NK-92 treated with Interleukin-12 subunit alpha and Interleukin-12 subunit beta, amount 100 ng/mL, for 24 hours (cell line): ENCODE measurements at places on chromosomes 4 and X.
A peak's percentile ranks its signal among the peaks of the same experiment; 100 is the strongest.

GRCh38 chr4:185567381-185568376 lies 32.4 kb upstream of the PDLIM3 start:
- no peak for DNase-seq

DNA sequence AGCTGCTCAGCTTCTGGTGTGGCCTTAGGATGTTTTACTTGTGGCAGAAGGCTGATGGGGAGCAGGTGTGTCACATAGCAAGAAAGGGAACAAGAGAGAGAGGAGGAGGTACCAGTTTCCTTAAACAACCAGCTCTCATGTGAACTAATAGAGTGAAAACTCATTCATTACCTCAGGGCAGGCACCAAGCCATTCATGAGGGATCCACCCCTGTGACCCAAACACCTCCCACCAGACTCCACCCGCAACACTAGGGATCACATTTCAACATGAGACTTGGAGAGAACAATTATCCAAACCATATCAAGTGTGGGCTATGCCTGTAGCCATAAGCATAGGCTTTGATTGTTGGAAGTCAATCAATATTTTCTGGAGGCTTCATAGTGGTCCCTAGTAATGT lies 56.0 kb downstream of the GSX2 start:
- no peak for DNase-seq

DNA sequence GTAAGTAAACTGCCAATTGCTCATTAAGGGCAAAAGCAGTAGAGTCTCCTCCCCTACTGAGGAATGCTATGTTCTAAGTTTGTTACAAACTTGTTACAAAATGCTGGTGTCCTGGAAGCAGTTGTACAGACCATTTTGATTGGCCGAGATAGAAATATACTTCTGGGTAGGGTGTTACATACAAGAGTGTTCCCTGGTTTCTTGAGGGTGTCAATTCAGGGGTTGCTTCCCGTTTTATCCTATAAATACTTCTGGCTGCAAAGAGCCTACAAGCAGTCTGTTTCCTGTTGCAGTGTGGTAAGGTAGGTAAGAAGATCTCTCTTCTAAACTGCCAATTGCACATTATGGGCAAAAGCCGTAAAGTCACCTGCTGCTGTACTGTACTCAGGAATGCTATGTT lies 5.7 kb downstream of the TRPC5OS start:
- DNase-seq: no peak

DNA sequence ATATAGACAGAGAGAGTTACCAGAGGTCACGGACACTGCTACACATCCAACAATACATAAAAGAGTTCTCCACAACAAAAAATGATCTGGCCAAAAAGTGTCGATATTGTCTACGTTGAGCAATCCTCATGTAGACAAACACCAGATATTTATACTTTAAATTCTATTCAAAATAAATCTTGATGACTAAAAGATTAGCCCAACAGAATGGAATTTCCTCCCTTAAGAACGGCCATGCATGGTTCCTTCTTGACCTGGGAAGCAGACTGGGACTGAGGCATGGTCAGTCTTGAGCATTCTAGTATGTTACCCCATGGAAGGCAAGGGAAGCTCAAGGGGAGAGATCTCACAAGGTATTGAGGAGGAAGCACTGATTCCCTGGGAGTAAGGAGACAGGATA lies 43.5 kb downstream of the LHFPL1 start:
- DNase-seq: no peak

GRCh38 chr4:15395311-15395710 lies 32.5 kb upstream of the C1QTNF7 start:
- no peak for DNase-seq

DNA sequence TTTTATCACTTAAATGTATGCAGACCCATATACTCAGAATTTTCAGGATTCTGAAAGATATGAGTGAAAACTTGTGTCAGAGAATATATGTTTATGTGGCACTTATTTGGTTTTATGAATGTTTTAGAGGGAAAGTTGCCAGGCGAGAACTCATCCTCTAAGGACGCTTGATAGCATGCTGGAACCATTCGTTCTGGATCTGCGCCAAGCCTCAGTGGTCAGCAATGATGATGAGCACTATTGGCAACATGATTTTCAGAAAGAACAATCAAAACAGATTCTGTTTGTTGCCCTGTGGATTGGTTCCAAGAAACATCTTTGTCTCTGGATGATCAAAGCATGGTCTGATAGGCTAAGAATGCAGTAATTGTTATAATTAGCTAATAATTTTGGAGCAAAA lies 32.1 kb upstream of the RAPGEF2 start:
- no peak for DNase-seq

- DNase-seq: no peak
Measured at GRCh38 chr4:108763226-108763593, 357 bp upstream of the ETNPPL start.

- DNase-seq: no peak
Measured at GRCh38 chr4:8570201-8570600, 10.0 kb upstream of the GPR78 start.

GRCh38 chrX:70029863-70030262 lies 19.9 kb downstream of the AWAT2 start:
- no peak for DNase-seq

GRCh38 chrX:44317181-44317580 lies 26.3 kb downstream of the EFHC2 start:
- no peak for DNase-seq

DNA sequence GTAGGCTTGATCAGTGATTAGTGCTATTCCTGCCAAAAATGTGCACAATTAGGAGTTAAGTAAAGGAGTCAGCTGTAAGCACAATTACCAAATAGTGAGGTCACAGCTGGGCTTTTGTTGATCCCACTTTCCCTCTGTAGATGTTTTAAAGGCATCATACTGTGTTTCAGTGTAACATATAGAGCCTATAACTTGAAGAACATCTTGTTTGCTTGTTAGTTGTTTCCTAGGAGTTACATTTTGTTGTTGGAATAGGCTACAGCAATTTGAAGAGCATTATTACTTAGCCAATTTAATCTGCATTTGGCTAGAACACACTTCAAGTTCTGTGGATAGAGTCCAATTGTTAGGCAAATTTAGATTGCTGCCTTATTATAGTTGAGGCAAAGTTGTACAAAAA lies 210.7 kb upstream of the MAD2L1 start:
- no peak for DNase-seq

DNA sequence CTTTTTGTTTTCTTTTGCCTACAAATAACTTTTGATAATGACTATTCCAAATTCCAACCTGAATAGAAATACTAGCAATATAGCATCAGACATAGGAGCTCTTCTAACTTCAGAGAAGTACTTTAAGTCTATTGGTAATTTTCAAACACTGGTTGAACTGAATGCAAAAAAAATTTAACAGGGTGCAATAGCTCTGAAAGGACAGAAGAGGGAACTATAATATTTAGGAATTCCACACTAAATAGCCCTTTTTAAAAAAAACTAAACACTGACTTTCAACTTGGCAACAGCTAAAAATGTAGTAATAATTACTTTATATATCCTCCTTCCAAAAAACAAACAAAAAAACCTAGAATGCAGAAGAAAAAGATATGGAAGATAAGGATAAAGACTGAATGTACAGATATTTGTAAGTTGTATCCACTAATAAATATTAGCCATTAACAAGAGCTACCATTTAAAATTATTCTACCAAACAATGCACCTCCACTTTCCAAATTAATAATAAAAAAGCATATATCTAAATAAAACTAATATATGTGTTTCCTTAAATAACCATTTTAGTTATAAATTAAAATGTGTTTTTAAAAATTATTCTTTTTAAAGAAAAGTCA lies 81.4 kb downstream of the FBXW7 start:
- no peak for DNase-seq

DNA sequence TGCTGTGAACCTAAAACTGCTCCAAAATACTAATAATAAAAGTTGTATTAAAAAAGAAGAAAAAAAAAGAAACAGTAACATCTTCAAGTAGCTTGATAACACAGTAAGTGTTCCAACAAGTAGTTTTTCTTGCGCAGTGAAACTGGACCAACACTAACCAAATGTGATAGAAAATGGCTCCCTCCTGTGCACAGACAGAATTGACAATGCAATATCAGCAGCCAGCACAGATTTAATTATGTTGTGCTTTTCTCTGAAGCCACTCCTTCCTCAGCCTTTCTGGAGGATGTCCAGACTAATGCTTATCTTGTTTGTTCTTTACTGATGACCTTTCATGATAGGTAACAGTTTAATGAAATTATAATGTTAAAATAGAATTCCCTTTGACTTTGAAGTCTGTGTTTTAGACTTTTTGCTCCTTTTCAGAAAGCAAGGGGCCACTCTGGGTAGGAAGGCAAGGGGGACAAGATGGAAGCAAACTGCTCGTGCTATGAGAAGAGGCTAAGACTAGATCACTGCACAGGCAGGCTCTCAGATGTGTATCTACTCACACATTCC lies 147.1 kb upstream of the RPL34 start:
- DNase-seq: no peak

- DNase-seq: no peak
Measured at GRCh38 chrX:24498975-24499374, 33.9 kb downstream of the PDK3 start.

- no peak for DNase-seq
Measured at GRCh38 chrX:44428989-44429627, 85.6 kb upstream of the EFHC2 start.

- no peak for DNase-seq
Measured at GRCh38 chrX:97372001-97372766, 488.5 kb downstream of the RPA4 start.

GRCh38 chrX:130114141-130114588 lies 3.9 kb upstream of the ELF4 start:
- no peak for DNase-seq

GRCh38 chr4:173930329-173930967 lies 353.0 kb downstream of the FBXO8 start:
- no peak for DNase-seq

- no peak for DNase-seq
Measured at GRCh38 chrX:132591719-132592275, 103.0 kb upstream of the MBNL3 start.

DNA sequence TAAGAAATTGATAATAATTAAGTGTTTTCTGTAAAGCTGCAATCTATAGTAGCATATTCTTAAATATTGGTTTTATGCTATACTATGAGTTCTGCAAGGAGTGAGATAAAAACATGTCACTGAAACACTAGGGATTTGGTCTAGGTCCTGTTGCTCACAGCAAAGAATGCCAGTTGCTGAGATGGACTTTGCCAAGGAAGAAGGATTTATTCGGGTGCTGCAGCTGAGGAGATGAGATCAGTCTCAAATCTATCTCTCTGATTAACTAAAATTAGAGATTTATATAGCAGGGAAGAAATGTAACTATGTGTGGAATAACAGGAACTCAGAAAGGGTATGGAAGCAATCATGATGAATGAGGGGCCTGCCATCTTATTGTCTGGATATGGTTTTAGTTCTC lies 1569.9 kb downstream of the PCDH7 start:
- no peak for DNase-seq

DNA sequence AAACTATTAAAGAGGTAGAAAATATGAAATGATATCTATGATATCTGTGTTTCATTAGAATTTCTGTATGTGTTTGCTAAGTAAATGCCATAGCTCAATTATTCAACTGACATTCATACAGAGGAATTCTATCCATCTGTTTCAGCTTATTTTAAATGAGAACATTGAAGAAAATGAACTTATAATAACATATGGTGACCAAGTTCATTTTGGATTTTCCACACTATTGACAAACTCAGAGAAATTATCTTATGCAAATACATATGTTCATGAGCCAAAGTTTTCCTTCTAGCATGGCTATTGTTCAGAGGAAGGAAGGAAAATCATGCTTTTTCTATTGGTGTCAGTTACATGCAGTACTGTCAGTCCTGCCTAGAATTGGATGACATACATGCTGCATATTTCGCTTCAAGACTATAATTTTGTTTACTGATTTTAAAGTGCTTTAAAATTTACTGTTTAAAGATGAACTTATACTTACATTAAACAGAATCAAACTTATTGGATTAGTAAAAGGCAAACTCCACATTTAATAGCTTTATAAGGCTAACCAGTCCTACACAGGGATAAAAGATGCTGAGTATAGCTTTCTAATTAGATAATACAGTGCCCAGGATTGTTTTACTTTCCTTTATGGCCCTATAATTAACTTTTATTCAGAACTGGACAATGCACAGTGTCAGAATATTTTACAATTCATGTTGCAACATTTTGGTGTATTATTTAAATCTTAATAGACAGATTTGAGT lies 646.2 kb downstream of the TRAM1L1 start:
- no peak for DNase-seq

- DNase-seq: peak; percentile 4
Measured at GRCh38 chrX:46636223-46636622, 62.7 kb downstream of the CHST7 start.

DNA sequence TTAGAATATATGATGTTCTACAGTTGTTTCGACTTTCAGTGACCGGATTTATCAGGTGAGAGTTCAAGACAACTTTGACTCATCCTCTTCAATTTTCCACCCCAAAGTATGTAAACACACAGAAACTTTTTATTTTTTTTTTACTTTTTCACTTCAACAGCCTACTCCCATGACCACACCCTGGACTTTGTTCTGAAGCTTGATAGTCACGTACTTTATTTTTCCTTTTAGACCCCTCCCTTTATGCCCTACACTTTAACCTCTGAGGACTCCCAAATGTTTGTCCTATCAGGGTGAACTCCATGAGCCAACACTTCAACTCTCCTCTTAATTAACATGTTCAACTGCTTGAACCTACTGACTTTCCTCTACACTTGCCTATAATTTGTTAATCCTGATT lies 2.5 kb upstream of the DDX60 start:
- DNase-seq: no peak

- DNase-seq: no peak
Measured at GRCh38 chr4:4386736-4387392, at the start of gene NSG1. Gene NSG1, plus strand, starts transcription at chr4:4387102. Its CDS starts 528 bp downstream, at chr4:4387630.

GRCh38 chrX:73799888-73800287 lies 236.9 kb downstream of the CHIC1 start:
- no peak for DNase-seq

DNA sequence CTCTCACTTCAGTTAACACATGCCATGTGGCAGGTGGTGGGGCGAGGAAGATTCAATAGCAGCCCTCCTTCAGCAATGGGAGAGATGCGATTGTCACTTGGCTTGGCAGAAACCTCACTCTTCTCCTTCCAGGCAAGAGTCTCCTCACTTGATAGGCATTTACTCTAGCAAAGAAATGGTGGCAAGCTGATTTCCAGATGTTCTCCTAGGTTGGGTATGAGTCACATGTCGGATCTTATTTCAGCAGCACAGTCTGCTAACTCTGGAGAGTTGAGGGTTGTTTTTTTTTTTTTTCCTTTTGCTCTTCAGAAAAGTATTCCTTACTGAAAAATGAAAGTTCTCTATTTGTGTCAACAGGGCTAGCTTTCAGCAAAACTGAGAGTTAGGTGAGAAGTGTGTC lies 119.5 kb upstream of the CHRDL1 start:
- DNase-seq: no peak

GRCh38 chr4:1060621-1061020 lies 49.2 kb downstream of the FGFRL1 start:
- no peak for DNase-seq
